NK-92 treated with Interleukin-12 subunit alpha and Interleukin-12 subunit beta, amount 100 ng/mL, for 24 hours (cell line): ENCODE measurements at places on chromosomes 11 and 22.

GRCh38 chr11:129223701-129224149 is 31.6 kb upstream of the ARHGAP32 start:
- DNase-seq: no peak

GRCh38 chr11:94201004-94201465 is 72.4 kb downstream of the PANX1 start:
- no peak for DNase-seq

- DNase-seq: no peak
Observed at GRCh38 chr11:128859563-128860441, 7.3 kb downstream of the KCNJ1 start.

GRCh38 chr11:2804189-2804588 is 81.4 kb downstream of the CDKN1C start:
- DNase-seq: no peak

GRCh38 chr11:94776351-94777321 is 8.5 kb downstream of the AMOTL1 start:
- no peak for DNase-seq

DNA sequence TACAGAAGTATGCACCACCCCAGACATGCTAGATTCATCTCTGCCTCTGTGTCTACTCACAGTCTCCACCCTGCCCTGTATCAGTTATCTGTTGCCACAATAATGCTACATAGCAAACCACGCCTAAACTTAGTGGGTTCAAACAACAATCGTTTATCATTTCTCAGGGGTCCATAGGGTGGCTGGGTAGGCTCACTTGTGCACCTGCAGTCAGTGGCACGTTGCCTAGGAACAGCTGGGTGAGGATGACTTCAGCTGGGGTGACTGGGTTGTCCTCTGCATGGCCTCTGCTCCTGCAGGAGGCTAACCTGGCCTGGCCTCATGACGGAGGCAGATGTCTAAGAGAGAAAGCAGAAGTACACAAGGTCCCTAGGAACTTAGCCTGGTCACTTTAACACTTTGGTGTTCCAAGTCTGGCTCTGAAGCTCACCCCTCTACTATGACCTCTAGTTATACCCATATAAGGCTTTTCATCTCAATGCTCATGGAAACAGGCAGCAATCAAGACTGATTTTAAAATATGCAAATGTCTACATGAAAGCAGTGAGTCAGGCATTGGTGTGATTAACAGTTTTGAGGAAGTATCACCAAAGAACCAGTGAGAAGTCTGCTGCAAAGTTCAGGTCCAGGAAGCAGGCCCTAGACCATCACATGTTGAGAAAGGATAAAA is 10.7 kb downstream of the OLFML1 start:
- no peak for DNase-seq

DNA sequence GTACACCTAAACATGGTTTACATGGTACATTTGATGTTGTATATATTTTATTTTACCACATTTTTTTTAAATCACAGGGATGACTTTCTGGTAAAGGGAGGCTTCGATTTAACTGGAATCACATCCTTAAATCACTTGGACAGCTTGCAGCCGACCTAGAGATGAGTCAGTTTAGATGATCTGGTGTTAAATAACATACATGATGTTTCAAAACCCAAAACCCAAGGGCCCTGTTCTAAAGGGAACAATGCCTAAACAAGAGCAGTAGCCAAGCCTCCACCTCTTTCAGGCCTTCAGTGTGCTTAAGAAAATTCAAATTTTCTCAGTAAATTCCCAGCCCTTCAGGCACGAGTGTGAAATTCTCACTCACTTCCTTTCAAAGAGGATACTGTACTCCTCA is 108.8 kb downstream of the WT1 start:
- DNase-seq: no peak

DNA sequence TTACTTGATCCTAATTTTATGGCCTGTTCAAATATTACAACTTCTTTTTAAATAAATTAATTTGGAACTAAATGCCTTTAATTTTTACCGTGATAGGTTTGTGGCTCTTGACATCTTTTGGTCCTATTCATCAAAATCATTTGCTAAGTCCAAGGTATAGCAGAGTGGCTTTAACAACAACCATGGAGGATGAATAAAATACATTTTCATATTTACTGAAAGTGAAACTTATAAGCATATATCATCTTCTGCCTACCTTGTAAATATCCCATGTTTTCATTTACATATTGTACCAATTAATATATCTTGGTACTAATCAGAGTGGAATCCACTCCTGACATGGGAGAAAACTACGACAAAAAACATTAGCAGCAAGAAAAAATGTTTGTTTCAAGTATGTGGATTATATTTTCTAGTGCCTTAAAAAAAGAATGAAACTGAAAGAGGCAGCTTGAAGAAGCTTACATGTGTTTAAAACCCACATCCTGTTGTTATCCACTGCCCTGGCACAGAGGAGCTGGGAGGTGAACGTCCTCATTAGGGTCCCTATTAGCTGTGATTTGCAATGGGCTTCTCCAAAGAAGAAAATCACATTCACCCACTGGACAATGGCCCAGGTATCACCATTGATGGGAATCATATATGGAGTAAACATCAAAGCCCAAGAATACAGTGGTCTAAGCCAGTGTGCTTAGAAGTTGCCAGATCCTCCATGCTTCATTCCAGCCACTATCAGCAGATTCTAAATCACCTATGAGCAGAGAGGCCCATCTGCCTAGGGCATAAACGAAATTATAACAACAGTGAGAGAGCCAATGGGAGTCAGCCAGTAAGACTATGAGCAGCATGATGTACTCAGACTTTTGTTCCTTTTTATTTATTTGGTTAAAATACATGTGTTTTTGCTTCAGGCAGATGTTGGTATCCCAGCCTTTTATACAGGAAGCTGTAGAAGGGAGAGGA is 84.7 kb downstream of the MAML2 start:
- DNase-seq: peak; percentile 18

- no peak for DNase-seq
Observed at GRCh38 chr11:130706572-130706971, 209.7 kb downstream of the SNX19 start.

DNA sequence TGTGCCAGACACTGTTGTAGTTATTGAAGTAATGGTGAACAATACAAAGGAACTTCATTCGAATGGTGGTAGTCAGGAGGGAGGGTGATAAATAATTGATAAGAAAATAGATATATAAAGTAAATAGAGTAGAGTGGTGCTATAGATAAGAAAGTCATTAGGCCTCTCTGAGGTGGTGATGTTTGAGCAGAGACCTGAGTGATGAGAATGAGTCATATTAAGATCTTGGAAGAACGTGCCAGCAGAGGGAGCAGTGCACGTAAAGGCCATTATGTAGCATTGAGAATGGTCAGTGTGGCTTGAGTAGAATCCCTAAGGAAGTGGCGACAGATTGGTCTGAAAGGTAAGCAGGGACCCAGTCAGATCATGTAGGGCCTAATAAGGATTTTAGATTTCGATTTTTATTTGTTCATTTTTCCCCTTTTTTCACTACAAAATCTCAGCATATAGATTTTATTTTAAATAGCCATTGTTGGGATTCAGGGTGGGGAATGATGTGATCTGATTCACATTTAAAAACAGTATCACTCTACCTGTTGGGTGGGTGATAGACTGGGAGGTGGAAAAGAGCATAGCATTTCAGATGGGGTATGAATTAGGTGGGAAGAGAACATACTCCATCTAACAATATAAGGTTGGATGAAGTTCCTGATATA is 44.7 kb downstream of the CCDC90B start:
- DNase-seq: no peak

GRCh38 chr11:124865902-124866851 is 945 bp downstream of the ROBO3 start:
- no peak for DNase-seq

DNA sequence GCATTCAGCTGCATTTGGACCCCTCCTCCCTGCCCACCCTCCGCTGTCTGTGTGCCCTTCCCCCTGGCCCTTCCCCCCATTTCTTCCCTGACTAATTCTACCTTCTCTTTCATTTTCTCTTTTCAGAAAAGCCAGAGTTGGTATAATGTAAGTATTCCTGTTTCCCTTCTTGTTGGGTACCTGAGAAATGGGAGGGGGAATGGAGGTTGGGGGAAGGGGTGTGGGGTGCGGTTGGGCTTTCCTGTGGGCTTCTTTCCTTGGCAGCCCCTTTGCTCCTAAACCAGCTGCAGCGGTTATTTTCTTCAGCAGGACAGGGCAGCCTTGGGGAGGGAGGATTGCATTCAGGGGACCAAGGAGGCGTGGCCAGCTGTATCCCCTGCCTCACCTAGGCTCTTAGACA is 70.2 kb downstream of the SCN3B start:
- DNase-seq: no peak

DNA sequence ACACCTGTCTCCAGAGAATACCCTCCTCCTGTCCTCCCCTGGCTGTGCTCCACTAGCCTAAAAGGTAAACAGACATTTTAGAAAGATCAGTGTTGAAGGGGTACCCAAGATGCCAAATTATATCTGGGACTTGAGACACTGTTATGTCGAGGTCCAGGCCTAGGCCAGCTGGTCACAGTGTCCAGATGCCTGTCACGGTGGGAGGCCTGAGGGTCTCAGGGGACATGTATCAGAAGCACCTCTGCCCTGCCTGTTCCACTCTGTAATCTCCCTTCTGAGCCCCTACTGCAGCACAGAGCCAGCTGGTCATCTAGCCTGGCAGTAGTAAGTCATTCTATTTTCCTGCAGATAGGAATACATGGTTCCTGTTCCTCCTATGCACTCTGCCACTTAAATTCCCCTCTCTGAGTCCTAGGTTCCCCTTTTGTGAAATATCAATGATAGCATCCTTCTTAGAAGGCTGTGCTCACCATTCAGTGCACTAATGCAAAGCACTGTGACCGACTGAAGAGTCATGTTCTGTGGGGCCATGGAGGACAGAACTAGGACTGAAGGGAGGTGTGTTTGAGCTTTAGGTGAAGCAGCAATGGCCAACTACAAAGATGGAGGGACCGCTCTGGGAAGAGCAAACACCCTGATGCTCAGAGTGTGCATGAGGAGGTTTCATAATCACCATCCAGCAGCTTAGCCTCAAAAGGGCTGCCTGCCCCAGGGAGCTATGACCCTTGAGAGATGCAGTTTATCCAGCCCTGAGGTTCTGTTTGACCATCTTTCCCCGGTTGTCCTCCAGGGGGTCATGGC is 44.8 kb upstream of the TUB start:
- DNase-seq: no peak

DNA sequence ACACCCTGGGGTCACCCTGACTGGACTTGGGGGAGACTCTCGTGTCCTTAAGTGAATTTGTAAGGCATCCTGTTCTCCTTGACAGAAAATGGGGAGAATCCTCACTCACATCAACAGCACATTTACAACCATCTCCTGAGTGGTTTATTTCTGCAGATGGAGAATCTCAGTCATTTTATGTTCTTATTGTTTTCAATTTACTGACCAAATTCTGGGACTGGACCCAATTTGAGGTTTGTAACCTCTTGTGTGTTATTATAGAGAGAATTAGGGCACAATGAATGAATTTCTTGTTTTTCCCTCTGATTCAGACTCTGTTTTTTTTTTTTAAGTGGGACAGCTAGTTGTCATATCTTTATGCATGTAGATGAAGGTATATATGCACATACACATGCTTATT is 104.9 kb downstream of the ADAMTS15 start:
- DNase-seq: no peak

DNA sequence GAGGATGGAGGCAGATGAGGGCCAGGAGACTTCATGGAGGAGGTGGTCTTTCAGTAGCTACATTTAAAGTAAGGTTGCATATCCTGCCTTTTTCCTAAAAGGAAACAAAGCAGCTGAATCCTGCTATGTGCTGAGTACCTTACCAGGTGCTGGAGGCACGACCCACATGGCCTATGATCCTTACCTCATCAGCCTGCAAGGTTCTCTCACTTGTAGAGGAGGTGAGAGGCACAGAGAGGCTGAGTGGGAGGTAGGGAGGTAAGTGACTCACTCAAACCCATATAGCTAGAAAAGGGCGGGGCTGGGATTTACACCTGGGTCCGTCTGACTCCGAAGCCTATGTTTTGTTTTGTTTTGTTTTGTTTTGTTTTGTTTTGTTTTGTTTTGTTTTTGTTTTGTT is 75.8 kb downstream of the BUD13 start:
- no peak for DNase-seq

- DNase-seq: no peak
Observed at GRCh38 chr11:77171885-77172665, 44.0 kb downstream of the MYO7A start.

GRCh38 chr11:975827-976226 is 50.2 kb downstream of the AP2A2 start:
- DNase-seq: no peak

DNA sequence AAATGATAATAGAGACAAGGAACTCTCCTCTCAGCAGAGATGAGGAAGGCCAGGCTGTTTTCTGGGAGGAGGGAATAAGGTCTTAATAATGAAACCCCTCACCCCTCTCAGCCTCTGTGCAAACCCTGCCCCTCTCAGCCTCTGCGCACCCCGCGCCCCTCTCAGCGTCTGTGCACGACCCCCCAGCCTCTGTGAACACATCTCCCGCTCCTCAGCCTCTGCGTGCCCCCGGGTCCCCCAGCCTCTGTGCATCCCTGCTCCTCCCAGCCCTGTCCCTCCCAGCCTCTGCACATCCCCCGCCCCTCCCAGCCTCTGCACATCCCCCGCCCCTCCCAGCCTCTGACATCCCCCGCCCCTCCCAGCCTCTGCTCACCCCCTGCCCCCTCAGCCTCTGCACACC is 837.8 kb downstream of the TBC1D22A start:
- DNase-seq: no peak

GRCh38 chr11:75770102-75770501 is 1.5 kb downstream of the DGAT2 start:
- DNase-seq: no peak

DNA sequence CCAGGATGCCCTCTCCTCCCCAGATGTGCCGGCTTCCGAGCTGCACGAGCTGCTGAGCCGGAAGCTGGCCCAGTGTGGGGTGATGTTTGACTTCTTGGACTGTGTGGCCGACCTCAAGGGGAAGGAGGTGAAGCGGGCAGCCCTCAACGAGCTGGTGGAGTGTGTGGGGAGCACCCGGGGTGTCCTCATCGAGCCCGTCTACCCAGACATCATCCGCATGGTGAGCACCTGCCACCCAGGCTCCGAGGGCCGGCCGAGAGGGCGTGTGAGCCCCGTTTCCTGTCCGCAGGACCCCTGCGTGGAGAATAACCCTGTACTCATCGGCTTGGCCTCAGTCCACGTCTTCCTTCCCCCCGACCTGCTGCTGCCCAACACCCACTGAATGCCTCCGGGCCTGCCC is 2.2 kb downstream of the PPP2R5B start:
- DNase-seq: no peak

GRCh38 chr11:131584785-131585592 is 214.6 kb downstream of the NTM start:
- peak; percentile 29 for DNase-seq

GRCh38 chr11:72759468-72759985 is 7.3 kb upstream of the ARAP1 start:
- no peak for DNase-seq

- DNase-seq: no peak
Observed at GRCh38 chr11:126305699-126306098, 1.8 kb downstream of the DCPS start.

DNA sequence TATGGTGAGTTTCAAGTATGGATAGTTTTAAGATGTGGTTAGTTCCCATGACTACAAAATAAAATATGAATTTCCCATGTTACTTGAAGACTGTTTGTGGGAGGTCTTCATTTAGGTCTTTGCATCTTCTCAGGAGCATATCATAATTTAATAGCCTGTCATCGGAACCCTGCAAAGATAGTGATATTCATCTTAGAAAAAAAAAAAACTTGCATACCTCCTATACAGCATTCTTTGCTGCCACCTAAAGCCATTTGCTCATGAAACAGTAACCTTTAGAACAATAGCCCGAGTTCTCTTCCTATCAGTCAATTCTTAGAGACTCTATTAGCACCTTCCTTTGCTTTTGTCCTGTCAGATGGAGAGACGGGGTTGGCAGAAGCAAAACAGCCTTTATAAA is 75.3 kb downstream of the ARFGAP2 start:
- DNase-seq: no peak

- no peak for DNase-seq
Observed at GRCh38 chr11:94077552-94078293, 50.9 kb upstream of the PANX1 start.
